Pancreas (tissue), 10 donors: ENCODE measurements at places on chromosomes 16 and 17. TPM values are rescaled to one million over a fixed set of nuclear protein-coding genes. Genes with fewer than 3 reads are reported as not detected.

DNA sequence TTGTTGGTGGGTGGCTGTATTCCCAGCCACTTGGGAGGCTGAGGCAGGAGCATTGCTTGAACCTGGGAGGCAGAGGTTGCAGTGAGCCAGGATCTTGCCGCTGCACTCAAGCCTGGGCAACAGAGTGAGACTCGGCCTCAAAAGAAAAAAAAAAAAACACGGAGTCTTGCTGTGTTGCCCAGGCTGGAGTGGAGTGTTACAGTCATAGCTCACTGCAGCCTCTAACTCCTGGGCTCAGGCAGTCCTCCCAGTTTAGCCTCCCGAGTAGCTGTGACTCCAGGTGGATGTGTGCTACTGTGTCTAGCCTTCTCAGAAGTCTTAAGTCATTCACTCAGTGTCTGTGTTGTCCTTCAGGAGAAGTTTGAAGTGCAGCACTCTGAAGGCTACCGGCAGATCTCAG lies 27.4 kb downstream of the NDE1 start:
- DNase-seq = no peak

- DNase-seq = no peak
Measured at GRCh38 chr16:87734644-87735043, 31.1 kb downstream of the KLHDC4 start.

DNA sequence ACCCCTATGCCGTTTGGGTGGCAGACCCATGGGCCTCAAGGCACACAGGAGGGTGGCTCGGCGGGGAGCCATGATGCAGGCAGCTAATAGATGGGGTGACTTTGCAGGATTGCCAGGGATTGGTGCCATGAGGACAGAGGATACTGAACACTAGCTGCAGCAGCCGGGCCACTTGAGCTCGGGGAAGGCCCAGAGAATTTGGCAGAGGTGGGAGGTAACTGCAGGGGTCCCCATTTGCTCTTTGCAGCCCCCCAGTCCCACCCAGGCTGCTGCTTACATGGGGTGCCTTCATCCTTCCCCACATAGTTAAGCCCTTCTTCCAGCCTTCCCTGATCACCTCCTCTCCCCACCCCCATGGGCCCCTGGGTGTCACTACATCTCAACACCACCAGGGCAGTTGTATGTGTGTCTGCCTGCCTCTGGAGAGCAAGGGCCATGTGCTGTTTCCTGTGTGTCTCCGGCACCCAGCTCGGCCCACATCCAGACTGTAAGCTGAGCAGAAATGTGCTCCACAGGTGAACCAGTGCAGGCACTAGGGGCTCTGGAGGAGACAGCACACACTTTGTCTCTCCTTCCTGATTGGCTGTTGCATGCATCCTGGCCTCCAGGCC lies 52.0 kb downstream of the SREBF1 start:
- no peak for DNase-seq

GRCh38 chr17:39928858-39929645 lies 1.5 kb downstream of the LRRC3C start:
- DNase-seq = no peak

- no peak for DNase-seq
Measured at GRCh38 chr17:7119314-7119713, 4.7 kb upstream of the ASGR2 start.

DNA sequence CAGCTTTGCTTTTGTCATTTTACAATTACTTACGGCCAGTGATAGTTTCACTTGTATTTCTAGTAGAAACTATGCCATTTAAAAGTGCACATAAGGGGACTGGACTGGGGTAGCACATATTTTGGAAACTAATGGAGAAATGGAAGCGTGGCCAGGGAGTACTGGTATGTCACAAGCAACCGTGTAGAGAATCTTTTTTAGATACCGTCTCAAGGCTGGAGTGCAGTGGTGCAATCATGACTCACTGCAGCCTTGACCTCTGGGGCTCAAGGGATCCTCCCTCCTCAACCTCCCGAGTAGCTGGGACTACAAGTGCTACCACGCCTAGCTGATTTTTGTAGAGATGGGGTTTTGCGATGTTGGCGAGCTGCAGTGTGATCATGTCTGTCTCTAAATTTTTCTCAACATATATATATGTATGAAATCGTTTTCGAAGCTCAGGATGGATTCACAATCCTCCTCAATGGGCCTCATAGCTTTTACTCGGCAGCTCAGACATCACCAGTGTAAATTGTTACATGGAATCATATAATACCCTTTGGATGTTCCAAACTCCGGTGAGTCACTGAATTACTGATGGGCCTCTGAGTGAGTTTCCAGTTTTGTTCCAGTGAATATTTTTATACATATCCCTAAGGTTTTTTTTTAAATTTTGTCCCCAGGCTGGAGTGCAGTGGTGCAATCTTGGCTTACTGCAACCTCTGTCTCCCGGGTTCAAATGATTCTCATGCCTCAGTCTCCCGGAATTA lies 51.7 kb downstream of the ZNF778 start:
- no peak for DNase-seq

- no peak for DNase-seq
Measured at GRCh38 chr17:43578699-43579565, 32.8 kb upstream of the ETV4 start.

DNA sequence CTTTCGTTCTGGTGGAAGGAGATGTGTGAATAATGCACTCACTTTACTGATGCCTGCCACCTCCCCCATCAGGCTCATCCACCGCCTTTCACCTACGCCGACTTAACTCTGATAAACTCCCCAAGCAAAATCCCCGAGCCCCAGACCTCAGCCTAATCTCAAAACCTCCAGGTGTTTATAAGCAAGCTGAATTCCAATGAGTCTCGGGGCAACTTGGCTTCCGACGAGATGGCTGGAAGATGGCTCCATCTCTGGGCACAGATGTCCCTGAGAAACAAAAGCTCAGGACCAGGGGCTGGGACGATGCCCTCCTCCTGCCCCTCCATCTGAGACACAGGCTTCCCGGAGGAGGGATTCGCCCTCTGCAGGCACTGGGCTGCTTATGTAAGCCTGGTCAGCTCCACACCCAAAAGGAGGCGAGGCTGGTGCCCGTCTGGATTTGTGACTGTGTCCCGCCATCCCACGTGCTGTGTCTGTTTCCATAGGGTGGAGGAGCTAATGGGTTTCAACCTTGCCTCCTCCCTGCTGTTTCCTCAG lies 386.4 kb upstream of the TNRC6C start:
- DNase-seq = peak; percentile 49

DNA sequence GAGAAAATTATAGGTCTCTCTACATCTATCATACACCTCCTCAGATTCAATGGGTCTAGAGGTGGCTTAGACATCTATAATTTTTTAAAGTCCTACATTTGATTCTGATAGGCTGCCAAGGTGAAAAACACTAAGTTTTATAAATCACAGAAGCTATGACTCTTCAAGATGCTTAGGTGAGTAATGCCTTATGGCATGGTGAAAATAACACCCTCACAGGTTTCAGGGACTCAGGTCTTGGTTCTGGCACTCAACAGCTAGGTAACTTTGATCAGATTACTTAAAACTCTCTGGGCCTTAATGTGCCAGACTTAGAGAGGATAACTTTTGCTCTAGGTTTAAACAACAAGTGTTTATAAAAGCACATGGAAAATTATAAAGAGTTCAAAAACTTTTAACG lies 2.0 kb upstream of the COX10 start:
- no peak for DNase-seq

- no peak for DNase-seq
Measured at GRCh38 chr16:50652836-50653425, 28.2 kb downstream of the SNX20 start.

ZNF205 gene
- total RNA-seq = 6.8 TPM

KRTAP4-3 gene
- total RNA-seq = not detected

TVP23A gene
- total RNA-seq = not detected
